ENCODE measurements at places on chromosomes 13 and 19.

GRCh38 chr13:36323951-36324566, 22.1 kb downstream of the SPART start:
- DNase-seq: no peak

GRCh38 chr13:101401196-101401595, 15.1 kb downstream of the NALCN start:
- DNase-seq: no peak

- no peak for DNase-seq
Measured at GRCh38 chr13:78649997-78650716, 8.8 kb downstream of the OBI1 start.

GRCh38 chr13:29819143-29819542, 31.3 kb downstream of the UBL3 start:
- DNase-seq: no peak

DNA sequence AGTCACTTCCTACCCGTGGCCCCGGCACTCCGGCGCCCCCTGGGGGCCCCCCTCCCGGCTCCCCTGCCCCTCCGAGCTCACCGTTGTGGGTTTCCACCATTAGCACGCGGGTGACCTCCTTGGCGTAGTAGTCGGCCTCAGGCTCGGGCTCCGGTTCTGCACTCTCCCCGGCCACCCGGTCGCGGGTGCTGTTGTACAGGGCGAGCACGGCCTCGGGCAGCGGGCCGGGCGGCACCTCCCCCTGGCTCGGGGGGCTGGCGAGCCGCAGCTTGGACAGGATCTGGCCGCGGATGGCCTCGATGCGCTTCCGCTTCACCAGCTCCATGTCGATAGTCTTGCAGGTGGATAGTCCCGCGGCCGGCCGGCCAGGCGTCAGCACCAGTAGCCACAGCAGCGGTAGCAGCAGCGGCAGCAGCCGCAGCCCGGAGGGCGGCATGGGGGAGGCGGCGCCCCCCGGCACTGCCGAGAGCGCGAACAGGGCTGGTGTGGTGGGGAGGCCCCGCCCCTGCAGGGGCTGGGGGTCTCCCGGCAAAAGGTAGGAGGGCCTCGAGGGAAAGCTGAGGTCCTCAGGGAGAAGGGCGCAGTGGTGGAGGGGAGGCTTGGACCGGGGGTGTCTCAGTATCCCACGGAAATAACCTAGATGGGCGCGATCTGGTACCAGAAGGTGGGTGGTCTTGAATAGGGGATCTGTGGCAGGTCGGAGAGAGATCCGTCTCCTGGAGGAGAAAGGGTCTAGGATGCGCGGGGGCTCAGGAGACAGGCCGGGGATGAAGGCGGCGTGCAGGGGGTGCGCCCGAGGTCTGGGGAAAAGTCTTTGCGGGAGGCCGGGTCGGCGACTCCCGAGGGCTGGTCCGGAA, 885 bp downstream of the TGFB1 start:
- peak; percentile 69 for DNase-seq

DNA sequence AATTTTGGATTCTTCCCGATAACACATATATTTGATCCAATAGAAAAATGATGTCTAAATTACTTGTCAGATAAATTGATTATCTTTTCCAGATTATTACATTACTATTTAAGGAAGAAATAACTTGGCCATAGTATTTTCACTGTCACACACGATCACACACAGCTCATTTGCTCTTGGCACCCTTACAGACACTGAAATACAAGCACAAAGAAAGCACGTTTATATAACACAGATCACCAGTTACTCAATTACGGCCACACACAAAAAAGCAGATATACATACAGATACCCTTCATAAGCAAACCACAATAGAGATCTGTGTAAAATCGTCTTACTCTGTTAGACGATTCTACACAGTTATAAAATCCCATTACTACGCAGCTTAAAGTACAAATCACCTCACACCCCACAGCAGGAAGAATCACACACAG, 716 bp upstream of the ZNF420 start:
- no peak for DNase-seq

DNA sequence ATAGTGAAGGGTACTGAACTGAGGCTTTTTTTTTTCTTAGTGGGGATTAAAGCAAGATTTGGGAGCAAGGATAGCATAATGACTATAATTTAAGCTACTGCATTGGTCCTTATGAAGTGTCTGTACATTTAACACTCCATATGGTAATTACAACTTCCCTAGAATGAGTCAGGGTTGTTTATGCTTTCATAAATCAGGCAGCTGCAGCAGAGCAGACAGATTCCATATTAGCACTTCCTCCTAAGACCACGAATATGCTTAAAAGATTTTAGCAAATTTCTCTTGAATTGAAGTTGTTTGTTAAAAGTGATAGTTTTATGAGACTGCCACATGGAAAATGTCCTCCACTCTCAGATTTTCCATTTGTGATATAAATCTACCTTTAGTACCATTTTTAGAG, 401.1 kb upstream of the SPRY2 start:
- DNase-seq: no peak

DNA sequence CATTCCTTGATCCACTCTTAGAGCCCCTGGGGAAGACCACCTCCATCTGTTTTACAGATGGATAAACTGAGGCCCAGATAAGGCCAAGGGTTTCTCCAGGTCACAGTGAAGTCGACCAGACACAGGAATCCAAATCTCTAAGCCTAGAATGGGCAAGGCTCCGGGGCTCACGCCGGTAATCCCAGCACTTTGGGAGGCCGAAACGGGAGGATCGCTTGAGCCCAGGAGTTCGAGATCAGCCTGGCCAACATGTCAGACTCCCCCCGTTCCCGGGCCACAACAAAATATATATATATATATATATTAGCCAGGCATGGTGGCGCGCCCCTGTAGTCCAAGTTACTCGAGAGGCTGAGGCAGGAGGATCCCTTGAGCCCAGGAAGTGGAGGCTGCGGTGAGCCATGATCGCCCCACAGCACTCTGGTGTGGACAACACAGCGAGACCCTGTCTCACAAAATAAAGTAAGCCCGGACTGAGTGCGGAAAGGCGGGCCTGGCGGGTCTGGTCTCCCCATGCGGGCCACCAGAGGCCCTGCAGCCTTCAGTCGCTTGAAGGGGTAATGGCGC, 615 bp upstream of the RPL13A start:
- DNase-seq: no peak

- no peak for DNase-seq
Measured at GRCh38 chr19:41926028-41926762, 2.1 kb downstream of the ERFL start.

DNA sequence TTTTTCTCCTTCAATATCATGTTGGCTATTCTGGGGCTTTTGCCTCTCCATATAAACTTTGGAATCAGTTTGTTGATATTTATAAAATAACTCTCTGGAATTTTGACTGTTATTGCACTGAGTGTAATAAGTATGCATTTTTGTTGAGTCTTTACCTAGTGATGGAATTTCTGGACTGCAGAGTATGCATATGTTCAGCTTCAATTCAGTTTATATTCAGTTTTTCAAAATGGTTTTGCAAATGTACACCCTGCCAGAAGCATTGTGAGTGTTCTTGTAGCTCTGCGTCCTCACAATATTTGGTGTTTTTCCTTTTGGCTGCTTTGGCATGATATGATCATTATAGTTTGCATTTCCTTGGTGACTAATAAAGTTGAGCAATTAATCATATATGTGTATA, 43.1 kb downstream of the RASL11A start:
- no peak for DNase-seq

DNA sequence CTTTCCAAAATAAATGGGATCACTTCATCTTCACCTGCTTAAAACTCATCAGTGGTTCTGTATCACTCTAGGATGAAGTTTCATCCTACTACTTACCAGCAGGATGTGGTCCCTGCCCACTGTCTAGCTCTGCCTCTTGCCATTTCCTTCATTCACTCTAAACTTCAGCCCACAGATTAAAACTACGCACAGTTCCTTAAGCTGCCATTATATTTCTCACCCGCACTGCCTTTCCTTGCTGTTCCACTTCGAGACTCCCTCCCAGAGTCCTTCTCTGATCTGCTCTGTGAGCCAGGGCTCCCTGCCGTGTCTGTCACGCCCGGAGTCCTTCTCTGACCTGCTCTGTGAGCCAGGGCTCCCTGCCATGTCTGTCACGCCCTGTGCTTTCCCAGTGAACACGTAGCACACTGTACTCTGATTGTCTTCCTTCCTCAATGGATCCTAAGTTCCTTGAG, 52.0 kb upstream of the NPAS1 start:
- DNase-seq: no peak

GRCh38 chr13:42538996-42539395, 35.0 kb upstream of the TNFSF11 start:
- no peak for DNase-seq

- DNase-seq: peak; percentile 59
Measured at GRCh38 chr19:16586991-16587832, 15.0 kb upstream of the SLC35E1 start.

- DNase-seq: peak; percentile 23
Measured at GRCh38 chr19:13597640-13598039, 91.4 kb upstream of the CACNA1A start.

- peak; percentile 68 for DNase-seq
Measured at GRCh38 chr19:39792999-39793546, 14.4 kb downstream of the LEUTX start.

GRCh38 chr13:102868366-102868936, 22.6 kb downstream of the ERCC5 start:
- DNase-seq: no peak

DNA sequence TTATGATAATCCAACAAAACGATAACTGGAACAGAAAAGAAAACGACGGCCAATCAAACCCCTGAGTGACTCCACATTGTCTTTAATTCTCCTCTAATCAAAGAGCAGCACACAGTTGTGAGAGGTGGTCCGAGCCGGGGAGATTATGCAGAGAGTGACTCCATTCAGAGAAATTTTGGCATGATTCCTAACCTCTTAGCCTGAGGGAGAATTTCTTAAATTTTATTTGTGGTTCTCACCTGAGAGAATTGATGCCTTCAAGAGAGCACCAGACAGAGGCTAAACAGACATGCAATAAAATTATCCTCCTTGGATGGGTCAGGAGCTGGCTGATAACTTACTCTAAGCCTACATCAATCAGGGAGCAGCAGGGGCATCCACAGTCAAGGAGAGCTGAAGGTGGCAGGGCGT, 310.0 kb upstream of the KLF12 start:
- DNase-seq: no peak

DNA sequence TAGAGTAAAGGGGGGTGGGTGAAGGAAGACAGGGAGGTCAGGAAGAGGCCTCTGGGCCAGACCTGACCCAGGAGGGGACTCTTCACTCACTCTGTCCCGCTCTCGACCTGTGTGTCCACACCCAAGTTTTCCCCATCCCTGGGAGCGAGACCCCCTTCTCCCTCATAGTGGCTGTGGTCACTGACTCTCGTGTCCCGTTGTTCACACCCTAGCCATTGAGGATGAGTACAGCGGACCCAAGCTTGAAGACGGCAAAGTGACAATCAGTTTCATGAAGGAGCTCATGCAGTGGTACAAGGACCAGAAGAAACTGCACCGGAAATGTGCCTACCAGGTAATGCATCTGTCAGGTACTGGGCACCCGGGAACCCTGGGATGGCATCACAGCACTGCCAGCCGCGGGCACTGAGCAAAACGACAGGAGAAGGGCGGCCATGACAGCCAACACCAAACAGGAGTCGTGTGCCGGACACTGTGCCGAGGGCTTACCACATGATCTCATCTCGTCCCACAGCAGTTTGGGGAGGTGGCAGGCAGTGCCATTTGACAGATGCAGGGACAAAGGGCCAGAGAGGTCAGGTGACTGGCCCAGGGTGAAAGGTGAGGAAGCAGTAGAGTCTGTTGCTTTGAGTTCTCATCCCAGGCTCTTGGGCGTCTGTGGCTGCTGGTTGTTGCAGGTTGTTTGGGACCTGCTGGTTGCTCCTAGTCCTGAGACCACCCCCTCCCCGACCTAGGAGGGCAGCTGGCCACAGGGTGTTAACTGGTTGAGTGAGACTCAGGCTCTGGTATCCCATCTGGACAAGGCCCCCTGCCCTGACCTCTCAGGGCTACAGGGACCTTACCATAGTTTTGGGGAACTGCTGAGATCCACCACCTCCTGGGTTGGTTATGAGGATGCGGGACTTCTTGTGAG, 29.6 kb downstream of the PPP5C start:
- DNase-seq: no peak

- no peak for DNase-seq
Measured at GRCh38 chr13:112658808-112659207, 31.0 kb upstream of the ATP11A start.

DNA sequence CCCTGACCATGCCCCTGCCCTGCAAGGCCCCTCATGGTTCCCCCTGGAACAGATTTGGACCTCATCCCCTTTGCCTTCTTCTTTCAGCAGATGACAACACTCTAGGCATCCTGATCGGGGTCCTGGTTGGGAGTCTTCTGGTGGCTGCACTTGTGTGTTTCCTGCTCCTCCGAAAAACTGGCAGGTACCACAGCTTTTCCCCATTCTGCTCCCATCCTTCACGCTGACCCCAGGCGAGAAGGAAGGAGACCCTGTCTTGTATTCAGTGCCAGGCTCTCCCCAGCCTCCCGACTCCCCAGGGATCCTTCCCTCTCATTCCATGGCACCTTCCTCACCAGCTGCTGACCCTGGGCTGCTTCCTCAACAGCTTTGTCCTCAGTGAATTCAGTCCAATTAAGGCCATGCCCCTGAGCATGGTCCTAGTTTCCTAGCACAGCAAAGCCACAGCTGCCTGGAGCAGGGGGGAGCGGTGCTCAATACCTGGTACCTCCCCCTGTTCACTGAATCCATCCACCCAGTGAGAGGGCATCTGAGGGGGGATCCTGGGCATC, 8.4 kb downstream of the CEACAM21 start:
- no peak for DNase-seq

DNA sequence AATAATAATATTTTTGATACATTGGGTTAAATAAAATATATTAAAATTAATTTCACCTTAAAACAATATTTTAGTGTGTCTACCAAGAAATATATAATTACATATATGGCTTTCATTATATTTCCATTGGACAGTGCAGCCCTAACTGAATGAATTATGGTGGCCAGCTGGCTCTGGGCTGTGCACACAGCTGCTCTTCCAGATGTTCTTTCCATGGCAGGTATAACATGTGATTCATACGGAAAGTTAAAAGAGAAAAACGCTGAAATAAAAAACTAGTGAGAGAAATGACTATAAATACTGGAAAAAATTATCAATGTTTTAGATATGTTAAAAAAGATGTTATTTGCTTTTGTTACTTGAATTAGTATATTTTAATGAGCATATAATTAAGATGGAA, 216.3 kb downstream of the RGCC start:
- no peak for DNase-seq

DNA sequence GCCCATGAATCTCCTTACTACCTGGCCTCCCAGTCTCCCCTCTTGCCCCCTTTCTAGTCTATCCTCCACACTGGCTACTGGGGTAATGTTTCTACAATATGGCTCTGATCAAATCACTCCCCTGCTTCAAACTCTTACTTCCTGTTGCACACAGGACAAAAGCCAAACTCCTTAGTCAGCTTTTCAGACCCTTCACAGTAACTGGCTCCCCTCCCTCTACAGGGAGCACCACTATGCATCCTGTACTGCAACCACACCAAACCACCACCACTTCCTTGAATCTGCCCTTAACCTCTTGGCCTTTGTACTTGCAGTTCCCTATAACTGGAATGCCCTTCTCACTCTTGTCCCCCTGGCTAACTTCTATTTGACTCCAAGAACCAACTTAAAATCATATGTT, 32.2 kb downstream of the DEDD2 start:
- no peak for DNase-seq
